Muscle of back (tissue), 13 donors: ENCODE measurements at places on chromosomes 4 and X. TPM values are rescaled to one million over a fixed set of nuclear protein-coding genes. Genes with fewer than 3 reads are reported as not detected.

Gene FAM9A
- not detected for polyA plus RNA-seq

Gene CENPI
- 9.1 TPM for polyA plus RNA-seq

Gene PCDH19
- 4.3 TPM for polyA plus RNA-seq

Gene PRSS12
- 5.9 TPM for polyA plus RNA-seq

Gene FRMPD3
- 0.24 TPM for polyA plus RNA-seq

Gene TMEM154
- polyA plus RNA-seq = 1.1 TPM

Gene CYBB
- 20.4 TPM for polyA plus RNA-seq

Gene CCDC158
- polyA plus RNA-seq = 1.1 TPM

Gene ANOS1
- 33.6 TPM for polyA plus RNA-seq

Gene SATL1
- polyA plus RNA-seq = 0.36 TPM

Gene PDE6B
- polyA plus RNA-seq = 17.6 TPM

Gene AKAP14
- polyA plus RNA-seq = not detected

Gene NKX3-2
- not detected for polyA plus RNA-seq

Gene TMPRSS11F
- polyA plus RNA-seq = not detected

Gene RRH
- 0.25 TPM for polyA plus RNA-seq

Gene TMEM165
- polyA plus RNA-seq = 51.2 TPM

Gene LAMP2
- polyA plus RNA-seq = 106 TPM

Gene USP51
- 3.8 TPM for polyA plus RNA-seq

Gene NEUROG2
- polyA plus RNA-seq = not detected

Gene PWWP3B
- 15.3 TPM for polyA plus RNA-seq

Gene GUCY1B1
- polyA plus RNA-seq = 26.2 TPM

Gene CAPN6
- polyA plus RNA-seq = 565 TPM

Gene SLC4A4
- polyA plus RNA-seq = 8.3 TPM

Gene CFAP299
- polyA plus RNA-seq = 0.24 TPM

Gene NAP1L3
- polyA plus RNA-seq = 7.4 TPM

Gene GK
- 3.7 TPM for polyA plus RNA-seq

Gene SPACA5
- polyA plus RNA-seq = not detected

Gene SSX2B
- polyA plus RNA-seq = not detected

Gene NPY2R
- polyA plus RNA-seq = 0.05 TPM
